ENCODE measurements at places on chromosomes 7 and 10. TPM values are rescaled to one million over a fixed set of nuclear protein-coding genes. Genes with fewer than 3 reads are reported as not detected.

The ZNF467 gene
- total RNA-seq, result 0.72 TPM

The LRIT1 gene
- total RNA-seq, result not detected

The HOXA13 gene
- 6.8 TPM for total RNA-seq

The TRUB1 gene
- total RNA-seq, result 20.4 TPM

The MUC3A gene
- not detected for total RNA-seq

The NXPH1 gene
- not detected for total RNA-seq

The OR13A1 gene
- under 0.01 TPM for total RNA-seq

The HOXA9 gene
- total RNA-seq, result 14.2 TPM

The SLC4A2 gene
- total RNA-seq, result 223 TPM

The PRSS37 gene
- not detected for total RNA-seq

The DYDC1 gene
- total RNA-seq, result not detected

The ITIH5 gene
- under 0.01 TPM for total RNA-seq

The MINPP1 gene
- total RNA-seq, result 53.0 TPM

The NEBL gene
- 0.22 TPM for total RNA-seq

The TMEM236 gene
- under 0.01 TPM for total RNA-seq

The EIF5AL1 gene
- 0.72 TPM for total RNA-seq

The AKR1D1 gene
- total RNA-seq, result not detected

The CHAT gene
- not detected for total RNA-seq
